NCI-H446 (cell line): ENCODE measurements at places on chromosomes 6 and 20.

DNA sequence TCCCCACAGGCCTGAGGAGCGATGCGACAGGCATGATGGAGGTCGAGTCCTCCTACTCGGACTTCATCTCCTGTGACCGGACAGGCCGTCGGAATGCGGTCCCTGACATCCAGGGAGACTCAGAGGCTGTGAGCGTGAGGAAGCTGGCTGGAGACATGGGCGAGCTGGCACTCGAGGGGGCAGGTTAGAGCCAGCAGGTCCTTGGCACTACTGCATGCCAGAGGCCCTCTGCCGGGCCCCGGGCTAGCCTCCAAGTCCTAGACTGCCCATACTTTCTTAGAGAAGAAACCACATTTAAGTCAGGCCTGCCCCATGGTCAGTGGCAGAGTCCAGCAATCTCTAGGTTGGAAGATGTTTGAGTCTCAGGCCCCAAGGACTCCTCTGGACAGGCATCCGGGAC, 32.1 kb downstream of the PKIG start:
- DNase-seq, result no peak

DNA sequence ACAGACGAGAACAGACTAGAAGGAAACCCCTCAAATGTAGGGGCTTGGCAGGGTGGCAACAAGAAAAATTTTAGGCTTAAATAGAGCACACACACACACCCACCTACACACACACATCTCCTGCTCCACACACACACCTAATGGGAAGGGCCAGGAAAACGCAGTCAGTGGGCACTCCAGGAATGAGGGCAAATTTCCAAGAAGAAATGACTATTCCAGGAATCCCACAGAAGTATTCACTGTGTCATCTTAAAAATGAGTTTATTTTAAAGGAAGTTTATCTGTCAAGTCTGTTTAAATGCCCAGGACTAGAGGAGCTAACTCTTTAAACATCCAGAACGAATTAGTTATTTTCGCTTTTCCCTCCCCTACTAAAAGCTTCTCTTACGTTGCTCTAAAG, 13.0 kb downstream of the ALDH8A1 start:
- DNase-seq, result no peak

GRCh38 chr20:25317351-25318075, 69.6 kb downstream of the PYGB start:
- no peak for DNase-seq

DNA sequence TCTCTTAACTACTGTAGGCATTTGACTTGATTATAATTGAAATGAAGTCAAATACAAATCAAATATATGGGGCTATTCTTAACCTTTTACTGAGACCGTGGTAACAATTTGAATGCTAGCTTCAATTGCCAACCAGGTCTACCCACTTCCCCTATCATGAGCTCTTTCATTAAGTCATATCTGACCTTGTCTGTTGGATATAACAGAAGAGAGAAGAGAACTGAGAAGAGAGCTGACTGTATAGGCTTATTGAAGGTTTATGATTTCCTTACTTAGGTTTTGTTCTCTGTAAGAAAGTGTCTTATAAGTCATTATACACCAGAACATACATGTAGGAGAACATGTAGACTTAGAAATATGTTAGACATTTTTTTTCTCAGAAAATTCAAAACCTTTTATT, 549.4 kb downstream of the COL12A1 start:
- no peak for DNase-seq

- DNase-seq, result no peak
Measured at GRCh38 chr6:169847901-169848311, 96.5 kb downstream of the ERMARD start.

GRCh38 chr6:8780653-8781052, 345.3 kb upstream of the SLC35B3 start:
- DNase-seq, result no peak

DNA sequence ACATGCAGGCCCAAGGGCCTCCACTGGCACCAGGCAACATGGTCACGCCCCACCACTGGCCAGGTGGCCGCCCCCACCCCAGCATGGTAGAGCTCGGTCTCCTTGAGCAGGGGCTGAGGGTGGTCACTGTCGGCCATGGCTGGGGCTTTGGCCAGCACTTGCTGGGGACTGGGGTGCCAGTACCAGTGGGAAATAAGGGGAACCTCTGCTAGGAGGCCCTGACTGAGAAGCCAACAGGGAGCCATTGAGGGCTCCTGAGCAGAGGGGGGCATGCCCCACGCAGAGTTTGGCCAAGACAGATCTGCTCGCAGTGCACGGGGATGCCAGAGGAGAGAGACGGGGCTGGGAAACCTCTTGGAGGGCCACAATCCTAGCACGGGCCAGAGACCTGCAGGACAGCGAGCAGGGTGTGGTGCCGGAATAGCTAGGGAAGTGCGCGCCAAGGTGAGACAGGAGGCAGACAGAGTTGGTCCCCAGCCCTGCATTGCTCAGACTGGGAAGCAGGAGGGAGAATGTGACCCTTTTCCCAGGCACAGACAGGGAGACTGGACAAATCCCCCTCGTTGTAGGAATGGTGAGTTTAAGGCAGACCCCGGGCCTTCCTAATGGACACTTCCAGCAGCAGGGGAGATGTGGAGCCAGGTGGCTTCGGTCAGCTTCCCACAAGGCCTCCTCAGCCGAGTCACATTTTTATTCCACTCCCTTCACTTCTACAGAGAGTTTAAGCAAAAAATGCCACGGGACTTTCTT, 179.0 kb upstream of the CST7 start:
- DNase-seq, result no peak

DNA sequence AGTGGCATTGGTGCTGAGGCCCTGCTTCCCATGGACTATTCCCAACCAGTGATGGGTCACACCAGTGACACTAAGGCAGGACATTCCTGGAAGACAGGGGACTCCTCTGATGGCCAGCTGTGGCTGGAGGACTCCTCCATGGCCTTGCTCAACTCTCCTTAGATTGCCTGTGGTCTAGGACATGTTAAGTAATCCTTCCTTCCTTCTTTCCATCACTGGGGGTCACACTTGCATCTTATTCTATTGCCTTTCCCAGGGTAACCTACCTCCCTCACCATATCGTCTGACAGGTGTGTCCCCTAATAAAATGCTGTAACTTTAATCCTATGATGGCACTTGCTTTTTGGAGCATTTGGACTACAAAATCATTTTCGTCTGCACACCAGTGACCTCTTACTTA, 24.5 kb upstream of the HLA-A start:
- no peak for DNase-seq

DNA sequence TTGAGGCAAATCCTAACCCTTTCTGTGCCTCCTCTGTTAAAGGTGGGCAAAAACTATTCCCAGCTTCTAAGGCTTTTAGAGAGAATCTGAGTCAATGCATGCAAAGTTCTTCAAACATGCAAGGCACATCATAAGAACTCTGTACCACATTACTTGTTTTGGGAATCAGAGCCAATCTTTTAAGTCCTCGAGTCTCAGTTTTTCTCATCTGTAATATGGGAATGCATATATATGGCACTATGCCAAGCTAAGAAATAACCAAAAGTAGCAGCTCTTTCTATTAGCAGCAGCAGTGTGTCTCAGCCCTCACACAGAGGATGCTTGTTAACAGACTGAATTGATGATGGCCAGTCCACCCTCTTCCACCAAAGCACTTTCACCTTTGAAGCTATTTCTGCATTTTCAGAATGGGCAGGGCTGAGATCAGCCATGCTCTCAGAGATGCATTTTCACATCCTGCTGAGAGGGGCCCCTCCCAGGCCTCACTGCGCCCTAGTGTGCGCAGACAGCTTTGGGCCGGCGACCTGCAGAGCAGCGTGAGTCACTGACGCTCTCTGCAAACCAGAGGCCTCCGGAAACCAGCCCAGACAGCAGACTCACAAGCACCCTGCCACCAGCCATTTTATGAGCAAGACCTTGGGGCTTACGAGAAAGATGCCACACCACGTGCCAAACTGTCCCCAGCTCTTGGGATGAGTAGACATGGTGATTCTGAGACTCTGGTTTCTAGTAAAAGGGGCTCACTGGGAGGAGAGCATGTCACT, 138.0 kb downstream of the NFATC2 start:
- no peak for DNase-seq

GRCh38 chr6:53691667-53692133, 26.1 kb upstream of the KLHL31 start:
- DNase-seq, result no peak

GRCh38 chr6:41625442-41625841, 12.8 kb upstream of the MDFI start:
- peak; percentile 63 for DNase-seq

DNA sequence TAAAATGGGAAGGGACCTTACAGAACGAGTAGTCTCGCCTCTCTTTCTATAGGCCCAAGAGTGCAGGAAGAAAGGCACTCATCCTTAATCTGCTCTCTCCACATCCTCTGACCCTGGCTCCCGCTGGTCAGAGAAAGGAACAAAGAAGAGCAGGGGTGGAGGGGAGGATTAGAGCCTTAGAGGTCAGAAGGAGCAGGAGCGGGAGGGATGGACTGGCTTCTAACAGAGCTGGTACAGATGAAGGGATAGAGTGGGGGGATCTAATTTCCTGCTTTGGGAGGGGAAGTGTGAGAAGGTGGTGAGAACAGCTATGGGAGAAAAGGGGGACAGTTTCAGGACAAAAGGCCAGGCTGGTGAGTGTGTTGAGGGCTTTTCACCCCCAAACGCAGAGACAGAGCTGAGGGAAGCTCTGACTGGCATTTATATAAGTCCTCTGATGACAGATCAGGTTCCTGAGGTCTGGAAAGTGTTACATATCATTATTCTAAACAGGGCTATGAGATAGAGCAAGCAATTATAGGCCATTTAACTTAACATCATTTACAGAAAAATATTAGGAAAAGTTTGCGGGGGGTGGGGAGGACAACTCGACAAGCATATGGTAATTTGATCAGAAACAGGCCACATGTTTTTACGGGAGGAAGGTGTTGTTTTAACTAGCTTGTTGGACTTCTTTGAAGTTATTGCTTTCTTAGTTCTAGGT, 111.1 kb downstream of the FOXC1 start:
- no peak for DNase-seq

DNA sequence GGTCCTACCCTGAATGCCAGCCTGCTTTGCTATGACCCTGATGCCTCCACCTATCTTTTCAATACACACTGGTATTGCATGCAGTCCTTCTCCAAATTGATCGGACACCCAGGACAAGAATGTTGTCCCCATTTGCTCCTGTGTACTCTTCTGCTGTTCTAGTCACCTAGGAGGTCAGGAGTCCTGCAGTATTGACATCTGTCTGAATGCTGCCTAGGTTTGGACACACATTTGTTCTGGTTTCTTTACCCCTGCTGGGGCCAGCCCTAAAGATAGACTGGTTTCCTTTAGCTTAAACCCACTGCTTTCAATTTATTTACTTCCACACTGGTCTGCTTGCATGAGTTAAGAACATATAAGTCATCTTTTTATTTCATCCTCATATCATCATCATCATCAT, 167.0 kb upstream of the CCN2 start:
- no peak for DNase-seq

DNA sequence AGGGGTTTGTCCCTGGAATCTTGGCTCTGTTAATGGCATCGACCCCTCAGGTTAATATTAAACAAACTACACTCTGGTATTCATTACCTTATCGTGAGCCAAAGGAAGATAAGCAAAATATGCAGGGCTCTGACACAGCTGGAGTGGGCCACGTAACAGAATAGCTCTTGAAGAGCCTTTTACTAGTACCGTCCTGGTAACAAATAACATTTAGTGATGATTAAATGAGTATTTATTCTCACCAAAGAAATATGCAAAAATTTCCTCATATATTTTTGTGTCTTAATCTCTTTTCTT, 20.1 kb upstream of the UTRN start:
- DNase-seq, result no peak
